LHCN-M2 (cell line): ENCODE measurements at places on chromosomes 5 and 9.

- no peak for DNase-seq
Observed at GRCh38 chr9:90611568-90611967, 31.1 kb downstream of the DIRAS2 start.

DNA sequence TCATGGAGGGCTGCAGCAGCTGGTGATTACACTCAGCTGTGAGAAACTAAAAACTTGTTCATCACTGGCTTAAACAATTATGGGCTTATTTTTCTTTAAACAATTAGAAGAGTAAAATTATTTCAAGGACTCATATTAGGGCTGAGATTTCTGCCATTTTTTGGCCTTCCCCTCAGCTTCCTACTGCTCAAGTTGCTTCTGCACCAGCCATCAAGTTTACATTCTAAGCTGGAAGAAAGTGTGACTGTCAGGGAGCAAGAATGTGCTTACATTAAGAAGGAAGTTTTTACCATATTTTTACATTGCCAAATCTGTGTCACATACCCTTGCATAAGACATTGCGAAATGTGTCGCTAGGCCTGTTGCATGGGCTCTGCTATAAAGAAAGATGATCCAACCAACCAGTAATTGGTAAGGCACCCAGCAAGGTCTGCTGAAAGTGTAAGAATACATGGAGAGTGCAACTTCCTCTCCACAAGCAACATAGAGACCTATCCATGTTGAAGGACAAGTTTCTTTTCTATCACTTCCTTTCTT is 260.3 kb upstream of the CDH10 start:
- no peak for DNase-seq

- no peak for DNase-seq
Observed at GRCh38 chr9:135513351-135513846, 7.8 kb upstream of the LCN1 start.

DNA sequence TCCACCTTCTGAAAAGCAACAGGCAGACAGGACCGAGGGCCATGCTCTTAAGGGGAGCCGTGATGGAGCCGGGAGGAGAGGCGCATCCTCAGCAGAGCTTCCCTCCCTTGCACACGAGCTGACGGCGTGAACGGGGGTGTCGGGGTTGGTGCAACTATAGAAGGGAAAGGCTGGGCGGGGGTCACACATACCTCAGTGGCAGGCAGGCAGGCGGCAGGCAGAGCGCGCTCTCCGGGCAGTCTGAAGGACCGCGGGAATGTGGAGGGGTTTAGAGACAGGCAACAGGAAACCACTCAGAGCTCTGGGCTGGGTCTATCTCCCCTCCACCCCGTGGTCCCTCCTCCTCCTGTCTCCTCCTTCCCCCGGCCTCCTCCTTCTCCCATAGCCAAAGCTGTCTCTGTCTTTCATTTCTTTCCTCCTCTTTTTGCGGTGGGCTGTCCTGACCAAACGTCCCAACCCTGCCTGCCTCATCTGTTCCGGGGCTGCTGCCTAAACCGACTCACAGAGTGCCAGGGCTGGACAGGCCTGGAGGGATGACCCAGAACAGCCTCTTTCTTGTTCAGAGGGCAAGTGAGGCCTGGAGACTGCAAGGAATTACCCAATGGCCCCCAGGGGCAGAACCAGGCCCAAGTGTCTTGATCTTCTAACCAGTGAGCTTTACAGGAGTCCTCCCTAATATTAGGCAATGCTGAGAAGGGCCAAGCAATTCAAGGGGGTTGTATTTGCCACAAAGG is at the start of gene SPARC:
SPARC (minus strand) TSS at position 242 of the 734 bp plus-strand sequence. CDS start 10,727 bp downstream, outside the sequence.
- peak; percentile 99 for DNase-seq

DNA sequence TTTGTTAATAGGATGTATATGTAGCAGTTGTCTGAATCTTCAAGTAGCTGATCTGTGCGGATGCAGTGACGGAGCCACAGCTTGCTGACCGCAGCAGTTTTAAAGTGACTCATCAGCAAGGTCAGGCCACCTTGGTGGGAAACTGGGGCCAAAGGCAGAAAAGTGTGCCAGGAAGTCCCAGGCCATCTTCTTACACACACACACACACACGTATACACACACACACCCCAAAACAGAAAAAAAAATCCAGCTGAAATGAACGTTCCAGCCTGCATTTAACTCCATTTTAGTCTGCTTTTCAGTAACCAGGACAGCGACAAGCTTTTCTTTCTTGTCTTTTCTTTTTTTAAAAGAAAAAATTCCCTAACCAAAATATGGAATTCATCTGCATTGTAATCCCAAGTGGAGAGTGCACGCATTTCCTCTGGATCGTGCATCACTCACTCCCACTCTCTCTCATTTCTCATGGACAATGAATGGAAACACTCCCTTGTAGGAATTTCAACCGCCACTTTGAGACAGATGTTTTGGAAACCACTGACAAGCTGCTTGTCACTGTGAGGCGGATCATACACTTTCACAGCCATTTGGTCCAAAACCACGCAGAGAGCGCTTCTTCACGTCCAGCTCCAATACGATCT is 103.9 kb downstream of the LHFPL2 start:
- no peak for DNase-seq

DNA sequence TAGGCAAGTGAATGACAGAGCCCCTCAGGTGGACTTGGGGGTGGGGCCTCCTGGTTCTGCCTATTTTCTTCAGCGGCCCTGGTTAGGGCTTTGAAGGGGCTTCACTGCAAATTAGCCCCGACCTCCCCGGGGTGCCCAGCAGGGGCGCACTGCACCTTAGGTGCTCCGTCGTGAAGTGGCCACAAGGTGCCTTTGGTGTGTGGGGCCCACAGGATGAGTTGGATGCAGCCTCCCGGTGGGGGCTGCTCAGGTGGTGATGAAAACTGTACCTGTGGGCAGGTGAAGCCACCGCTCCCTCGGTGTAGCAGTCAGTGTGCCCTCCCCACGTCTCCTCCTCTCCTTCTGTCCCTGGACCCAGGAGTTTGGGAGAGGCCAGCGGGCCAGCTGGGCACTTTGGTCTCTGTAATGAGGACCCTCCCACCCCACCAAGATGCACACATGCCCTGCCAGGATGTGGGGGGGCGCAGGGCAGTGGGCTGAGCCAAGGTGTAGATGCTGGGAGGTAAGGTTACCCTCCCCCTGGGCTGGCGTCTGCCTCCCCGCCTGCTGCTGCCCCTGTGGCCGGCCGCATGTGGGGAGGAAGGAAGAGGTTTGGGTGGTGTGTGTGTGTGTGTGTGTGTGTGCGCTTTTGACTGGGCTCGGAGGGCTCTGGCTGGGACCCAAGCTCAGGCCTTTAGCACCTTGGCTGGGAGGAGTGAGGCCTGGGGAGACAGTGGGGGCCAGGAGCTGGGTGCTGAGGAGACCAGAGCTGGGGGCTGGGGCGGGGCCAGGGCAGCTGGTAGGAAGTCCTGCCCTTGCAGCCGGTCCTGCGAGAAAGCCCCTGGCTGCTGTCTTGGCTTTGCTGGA is 55.6 kb downstream of the RXRA start:
- DNase-seq: no peak

- DNase-seq: peak; percentile 89
Observed at GRCh38 chr9:21974722-21975409, 19.3 kb downstream of the CDKN2A start.

DNA sequence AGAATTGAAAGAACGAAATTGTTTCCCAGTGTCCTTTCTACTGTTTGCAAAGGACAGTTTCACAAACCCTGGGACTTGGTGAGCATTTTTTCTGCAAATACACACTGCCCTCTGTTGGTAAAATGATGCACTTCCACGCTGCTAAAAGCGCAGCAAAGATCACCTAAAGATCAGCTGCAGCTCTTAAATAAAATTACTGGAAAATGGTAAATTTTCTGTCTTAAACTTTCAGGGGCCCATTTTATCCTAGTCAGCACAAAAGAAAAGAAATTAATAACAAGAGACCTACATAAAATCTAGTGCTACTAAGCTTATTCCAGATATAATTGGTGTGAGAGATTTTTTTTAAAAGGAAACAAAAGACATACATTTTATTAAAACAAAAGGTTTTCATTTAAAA is 566.0 kb downstream of the CAAP1 start:
- DNase-seq: peak; percentile 70

- DNase-seq: no peak
Observed at GRCh38 chr5:111238431-111239225, 14.4 kb downstream of the CAMK4 start.

GRCh38 chr5:74167206-74167929 is 473.2 kb downstream of the ENC1 start:
- DNase-seq: peak; percentile 71

DNA sequence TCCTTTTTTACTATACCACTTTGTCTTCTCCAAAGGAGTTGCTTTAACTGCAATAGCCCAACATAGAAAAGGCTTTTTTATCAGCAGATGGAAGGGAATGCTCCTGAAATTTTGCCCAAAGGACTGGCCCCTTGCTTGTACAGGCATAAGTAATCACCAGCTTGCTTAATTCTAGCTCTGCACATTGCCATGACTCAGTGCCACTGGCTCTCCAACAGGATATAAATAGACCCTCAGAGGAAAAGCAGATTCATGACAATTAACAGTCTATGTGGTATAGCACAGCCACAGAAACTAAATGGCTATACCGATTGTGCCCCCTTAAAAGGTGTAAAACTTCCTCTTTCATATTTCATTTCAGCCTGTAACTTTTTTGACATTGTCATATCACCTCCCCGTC is 227.0 kb downstream of the ZNF608 start:
- DNase-seq: peak; percentile 82

GRCh38 chr9:127773981-127774380 is 4.5 kb downstream of the SH2D3C start:
- no peak for DNase-seq

DNA sequence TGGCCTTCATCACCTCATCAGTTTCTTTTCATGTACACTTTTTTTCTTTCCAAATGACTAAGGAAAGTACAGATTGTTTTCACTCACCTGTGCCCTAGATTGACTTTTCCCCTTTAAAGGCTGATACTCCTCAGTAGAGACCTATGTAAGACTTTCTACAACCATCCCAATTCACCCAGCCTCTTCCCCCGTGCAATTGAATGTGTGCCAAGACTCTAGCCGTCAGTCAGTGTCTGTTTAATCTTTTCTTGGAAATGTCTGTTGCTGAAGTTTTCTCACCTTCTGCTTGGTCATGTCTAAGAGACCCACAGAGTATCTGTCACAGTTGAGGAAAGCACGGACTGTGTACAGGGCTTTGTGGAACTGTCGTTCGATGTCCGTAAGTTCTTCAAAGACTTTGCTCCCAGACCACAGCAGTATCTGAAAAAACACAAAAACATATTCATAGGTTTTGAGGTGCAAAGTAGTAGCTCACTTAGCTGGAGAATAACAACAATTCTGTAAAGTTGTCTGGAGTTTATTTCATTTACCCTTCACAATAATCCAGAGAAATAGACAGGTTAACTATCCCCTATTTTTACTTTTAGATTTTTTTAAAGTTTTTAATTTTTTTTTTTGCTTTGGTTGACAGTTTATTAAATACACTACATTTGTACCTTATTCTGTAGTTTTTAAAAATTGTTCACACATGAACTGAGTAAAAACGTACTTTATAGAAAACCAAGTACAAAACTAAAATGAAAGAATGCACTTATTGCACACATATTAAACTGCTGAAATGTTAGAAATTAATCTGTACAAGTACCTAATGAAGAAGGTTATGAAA is 13.6 kb downstream of the PDE6A start:
- peak; percentile 17 for DNase-seq

GRCh38 chr9:15927161-15927560 is 374.3 kb downstream of the CCDC171 start:
- peak; percentile 14 for DNase-seq

DNA sequence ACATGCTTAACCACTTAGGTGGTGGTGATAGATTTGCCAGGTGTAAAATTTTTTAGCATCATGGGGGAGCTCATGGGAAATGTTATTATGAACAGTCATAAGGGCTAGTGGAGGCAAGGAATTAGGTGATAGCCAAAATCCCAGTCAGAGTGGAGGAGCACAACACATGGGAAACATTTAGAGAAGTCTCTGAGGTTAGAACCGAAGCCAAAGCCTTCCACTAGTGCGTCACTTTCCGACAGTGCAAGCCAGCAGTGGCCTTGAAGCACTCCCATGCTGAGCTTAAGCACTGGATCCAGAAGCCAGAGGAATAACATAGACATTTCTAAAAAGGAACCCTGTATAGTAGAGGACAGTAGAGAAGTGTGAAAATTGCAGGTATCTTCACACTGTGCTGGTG is 101.5 kb upstream of the SNX2 start:
- no peak for DNase-seq

DNA sequence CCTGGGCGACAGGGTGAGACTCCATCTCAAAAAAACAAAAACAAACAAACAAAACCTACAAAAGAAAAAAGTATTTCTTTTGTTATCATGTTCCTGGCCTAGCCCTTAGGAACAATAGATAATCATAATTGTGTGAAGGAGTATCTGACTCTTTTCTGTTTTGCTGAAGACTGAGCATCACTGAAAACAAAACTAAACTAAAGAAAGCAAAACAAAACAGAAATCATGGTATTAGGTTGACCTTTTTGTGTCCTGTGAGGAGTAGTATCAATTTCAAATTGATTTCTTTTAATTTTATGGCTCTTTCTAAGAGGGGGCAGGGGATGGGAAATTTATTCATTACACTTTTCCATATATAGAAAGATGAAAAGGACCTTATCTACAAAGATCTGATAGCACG is 246.0 kb downstream of the YTHDC2 start:
- no peak for DNase-seq

DNA sequence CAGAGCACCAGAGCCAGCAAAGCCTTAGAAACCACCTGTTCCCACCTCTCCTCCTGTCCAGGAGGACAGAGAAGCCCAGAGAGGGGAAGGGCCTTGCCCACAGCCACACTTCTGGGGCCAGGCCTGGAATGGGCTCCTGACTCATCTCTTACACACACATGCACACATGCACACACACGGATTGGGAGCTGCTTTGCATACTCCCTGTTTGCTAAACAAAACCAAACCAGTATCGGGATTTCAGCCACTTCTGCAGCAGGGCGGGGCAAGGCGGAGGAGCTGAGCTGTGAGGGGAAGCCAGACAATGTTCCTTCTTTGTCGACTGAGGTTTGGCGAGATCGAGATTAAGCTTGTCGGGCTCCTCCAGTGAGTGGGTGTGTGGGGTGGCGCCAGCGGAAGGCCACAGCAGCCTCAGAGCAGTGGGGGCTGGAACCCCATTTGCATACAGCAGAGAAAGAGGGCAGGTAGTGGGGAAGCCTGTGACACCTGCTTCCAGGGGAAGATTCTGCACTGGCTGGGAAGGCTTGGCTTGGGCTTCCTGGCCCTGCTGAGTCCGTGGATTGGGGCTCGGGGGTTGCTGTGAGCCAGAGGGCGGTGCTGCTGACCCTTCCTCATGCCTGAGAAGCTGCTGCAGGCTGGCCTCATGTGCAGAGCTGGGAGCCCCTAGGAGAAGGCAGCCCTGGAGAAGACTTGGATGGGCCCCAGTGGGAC is 16.1 kb downstream of the GFI1B start:
- DNase-seq: peak; percentile 54

- DNase-seq: no peak
Observed at GRCh38 chr5:163809473-163809872, 304.1 kb downstream of the MAT2B start.

DNA sequence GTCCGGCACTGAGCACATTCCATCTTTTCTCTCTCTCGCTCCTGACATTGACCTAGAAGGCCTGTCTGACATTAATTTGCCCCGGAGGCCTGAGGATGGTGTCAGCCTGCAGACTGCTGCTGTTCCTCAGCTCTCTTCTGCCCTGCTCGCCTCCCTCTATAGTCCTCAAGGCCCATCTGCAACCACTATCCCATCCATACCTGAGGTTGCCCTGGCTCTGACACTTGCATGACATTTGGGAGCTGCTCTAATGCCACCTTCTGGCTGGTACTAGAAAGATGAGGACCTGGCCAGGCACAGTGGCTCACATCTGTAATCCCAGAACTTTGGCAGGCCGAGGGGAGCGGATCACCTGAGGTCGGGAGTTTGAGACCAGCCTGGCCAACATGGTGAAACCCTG is 38.6 kb upstream of the GGTA1 start:
- no peak for DNase-seq
